ENCODE measurements at places on chromosomes 6 and 20. TPM values are rescaled to one million over a fixed set of nuclear protein-coding genes. Genes with fewer than 3 reads are reported as not detected.

- DNase-seq, result no peak
Observed at GRCh38 chr20:25195962-25196785, 662 bp downstream of the ENTPD6 start.

BLOC1S5 gene
- total RNA-seq, result 11.3 TPM

- DNase-seq, result no peak
Observed at GRCh38 chr6:145241039-145241438, 494.3 kb downstream of the EPM2A start.

GRCh38 chr6:16397623-16398022 lies 159.2 kb downstream of the GMPR start:
- no peak for DNase-seq

OR2H1 gene
- total RNA-seq, result not detected

GRCh38 chr6:84967389-84967788 lies 203.0 kb upstream of the TBX18 start:
- DNase-seq, result no peak

FAM162B gene
- 6.9 TPM for total RNA-seq

GRCh38 chr6:126781582-126781981 lies 336.9 kb upstream of the RSPO3 start:
- DNase-seq, result no peak

GRCh38 chr6:24907919-24908649 lies 27.7 kb downstream of the RIPOR2 start:
- no peak for DNase-seq

PDE7B gene
- total RNA-seq, result 14.2 TPM

- no peak for DNase-seq
Observed at GRCh38 chr6:49557177-49557576, 6.7 kb downstream of the C6orf141 start.

BACH2 gene
- 9.4 TPM for total RNA-seq

DNA sequence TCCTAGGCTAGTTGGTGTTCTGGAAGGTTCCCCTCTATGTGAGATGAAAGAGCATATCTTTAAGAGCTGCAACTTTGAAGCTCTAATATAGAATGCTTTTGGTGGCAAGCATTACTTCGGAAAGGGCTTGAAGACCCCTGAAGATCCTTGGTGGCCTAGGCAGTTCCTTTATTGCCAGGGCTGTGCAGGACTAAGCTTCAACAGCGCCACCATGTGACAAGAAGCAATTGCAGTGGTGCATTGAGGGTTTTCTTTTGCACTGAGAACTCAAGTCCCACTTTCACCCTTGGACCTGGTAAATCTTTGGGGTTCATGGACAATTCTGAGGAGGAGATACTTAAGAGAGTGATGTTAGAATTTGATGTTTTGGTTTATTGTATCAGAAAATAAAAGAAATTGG lies 237.4 kb upstream of the GMDS start:
- no peak for DNase-seq

DNA sequence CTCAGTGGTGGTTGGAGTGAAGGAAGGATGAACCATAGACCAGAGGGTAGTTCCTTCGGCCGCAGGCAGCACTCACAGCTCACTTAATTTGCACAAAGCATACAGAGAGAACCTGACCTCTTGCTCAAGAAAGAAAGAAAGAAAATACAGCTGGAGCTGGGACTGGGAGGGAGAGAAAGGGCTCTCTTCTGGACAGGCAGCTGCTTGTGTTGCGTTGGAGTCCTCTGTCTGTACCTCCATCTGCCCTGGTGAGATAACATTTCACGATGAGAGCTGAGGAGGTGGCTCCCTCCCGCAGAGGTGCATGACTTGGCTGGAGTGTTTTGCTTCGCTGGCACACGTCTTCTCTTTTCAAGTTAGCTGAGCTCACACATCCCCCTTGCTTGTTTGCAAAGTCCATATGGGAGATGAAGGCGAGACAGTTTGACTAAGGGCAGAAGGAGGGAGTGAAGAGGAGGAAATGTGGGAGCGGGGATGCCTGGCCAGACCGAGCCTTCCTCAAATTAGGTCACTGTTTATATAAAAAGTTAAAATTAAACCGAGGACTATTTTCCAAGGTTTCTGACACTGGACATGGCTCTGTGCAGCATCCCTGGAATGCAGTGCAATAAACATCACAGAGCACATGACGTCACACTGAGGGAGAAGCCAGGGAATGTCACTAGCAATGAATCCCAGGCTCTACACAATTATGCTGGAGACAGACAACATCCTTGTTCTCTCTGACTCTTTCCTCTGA lies 359.4 kb downstream of the CD83 start:
- no peak for DNase-seq
